ENCODE measurements at places on chromosomes 7 and 10. TPM values are rescaled to one million over a fixed set of nuclear protein-coding genes. Genes with fewer than 3 reads are reported as not detected.

Gene PDE6C
- not detected for total RNA-seq

Gene TMEM176A
- total RNA-seq, result not detected

Gene UPK3B
- total RNA-seq, result 1.2 TPM

Gene AKR1C4
- not detected for total RNA-seq
